A549 treated with CORT108297 at 1 μM for 4 hours (cell line): ENCODE measurements at places on chromosomes 4 and X. TPM values are rescaled to one million over a fixed set of nuclear protein-coding genes. Genes with fewer than 3 reads are reported as not detected.

Gene AASDH
- total RNA-seq: 2.3 to 3.9 TPM (median 3.6 TPM) in 5 replicates

Gene MAMLD1
- total RNA-seq: 8.8 to 10.0 TPM (median 9.4 TPM) in 5 replicates

Gene SERPINA7
- not detected in 5 replicates for total RNA-seq

Gene EOLA2
- total RNA-seq: 51.0 to 61.1 TPM (median 58.1 TPM) in 5 replicates

Gene FAAH2
- 0.10 to 0.18 TPM (median 0.13 TPM) in 5 replicates for total RNA-seq

Gene CXCL5
- total RNA-seq: 41.0 to 54.6 TPM (median 48.6 TPM) in 5 replicates

Gene LNX1
- 0.03 to 0.13 TPM (median 0.06 TPM) in 3 of 5 replicates, not detected in the others for total RNA-seq

Gene ALAS2
- total RNA-seq: not detected in 5 replicates

Gene FRYL
- 7.7 to 12.6 TPM (median 10.1 TPM) in 5 replicates for total RNA-seq

Gene DCAF8L1
- total RNA-seq: not detected in 5 replicates

Gene IL2RG
- total RNA-seq: 0.07 to 0.32 TPM in 2 of 5 replicates, not detected in the others

Gene NLGN3
- 0.95 to 1.2 TPM (median 1.1 TPM) in 5 replicates for total RNA-seq

Gene FAM149A
- 1.4 to 1.8 TPM (median 1.7 TPM) in 5 replicates for total RNA-seq

Gene ANKRD50
- total RNA-seq: 3.8 to 5.6 TPM (median 5.2 TPM) in 5 replicates

Gene USP51
- total RNA-seq: 0.34 to 0.57 TPM (median 0.48 TPM) in 5 replicates

Gene IL9R
- total RNA-seq: 0.09 to 0.42 TPM (median 0.16 TPM) in 5 replicates

Gene TAF7L
- total RNA-seq: 0.07 to 0.16 TPM (median 0.10 TPM) in 5 replicates

Gene ZNF827
- total RNA-seq: 2.7 to 3.8 TPM (median 3.5 TPM) in 5 replicates

Gene RPS6KA3
- total RNA-seq: 41.3 to 54.8 TPM (median 49.7 TPM) in 5 replicates

Gene SPANXA2
- 0.16 to 0.18 TPM in 2 of 5 replicates, not detected in the others for total RNA-seq

Gene MANBA
- total RNA-seq: 11.5 to 14.1 TPM (median 13.3 TPM) in 5 replicates

Gene MFAP3L
- 4.1 to 5.4 TPM (median 4.5 TPM) in 5 replicates for total RNA-seq

Gene TMEM156
- total RNA-seq: 19.5 to 26.3 TPM (median 22.8 TPM) in 5 replicates

Gene APOO
- total RNA-seq: 31.2 to 32.3 TPM (median 31.9 TPM) in 5 replicates

Gene ARHGAP36
- total RNA-seq: not detected in 5 replicates

Gene SRP72
- 41.3 to 54.1 TPM (median 47.0 TPM) in 5 replicates for total RNA-seq

Gene TSR2
- total RNA-seq: 53.1 to 57.4 TPM (median 56.3 TPM) in 5 replicates

Gene ZFP42
- 0.03 to 0.04 TPM in 2 of 5 replicates, not detected in the others for total RNA-seq

Gene LGI2
- 0.11 to 0.34 TPM (median 0.16 TPM) in 5 replicates for total RNA-seq

Gene ESX1
- 0.06 to 0.12 TPM in 2 of 5 replicates, not detected in the others for total RNA-seq

Gene TMEM271
- total RNA-seq: not detected in 5 replicates

Gene ZNF711
- 0.78 to 0.91 TPM (median 0.81 TPM) in 5 replicates for total RNA-seq

Gene RS1
- total RNA-seq: not detected in 5 replicates
